ENCODE measurements at places on chromosomes 7 and 10.

- DNase-seq, result no peak
Observed at GRCh38 chr10:132544744-132545658, 7.4 kb downstream of the INPP5A start.

DNA sequence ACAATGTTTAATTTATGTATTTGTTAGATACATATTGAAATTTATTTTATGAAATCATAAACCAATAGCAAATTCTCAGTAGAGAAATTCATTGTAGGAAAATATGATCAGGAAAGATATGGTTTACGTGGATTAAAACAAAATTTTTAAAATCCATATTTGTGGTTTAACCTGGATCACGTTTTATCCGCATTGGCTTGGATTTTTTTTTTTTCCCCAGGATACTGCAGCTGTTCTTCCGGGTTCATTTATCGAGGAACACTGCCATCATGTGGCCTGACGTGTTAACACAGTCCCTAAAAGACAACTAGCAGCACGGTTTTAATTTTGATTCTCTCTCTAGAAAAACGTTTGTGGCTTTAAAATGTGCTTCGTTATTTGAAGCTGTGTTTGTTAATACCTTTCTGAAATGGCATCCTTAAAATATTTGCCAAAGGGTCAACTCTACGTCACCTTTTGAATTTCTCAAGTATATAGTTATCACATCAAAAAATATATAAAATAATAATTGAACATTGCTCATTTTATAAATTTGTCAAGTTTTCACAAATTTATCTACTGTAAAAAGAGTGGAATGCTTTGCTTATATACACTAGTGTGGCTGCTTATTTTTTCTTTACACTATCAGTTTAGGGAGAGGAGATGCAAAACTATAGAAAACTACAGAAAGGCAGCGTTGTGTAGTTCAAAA lies 8.7 kb upstream of the ASB4 start:
- DNase-seq, result peak; percentile 45

DNA sequence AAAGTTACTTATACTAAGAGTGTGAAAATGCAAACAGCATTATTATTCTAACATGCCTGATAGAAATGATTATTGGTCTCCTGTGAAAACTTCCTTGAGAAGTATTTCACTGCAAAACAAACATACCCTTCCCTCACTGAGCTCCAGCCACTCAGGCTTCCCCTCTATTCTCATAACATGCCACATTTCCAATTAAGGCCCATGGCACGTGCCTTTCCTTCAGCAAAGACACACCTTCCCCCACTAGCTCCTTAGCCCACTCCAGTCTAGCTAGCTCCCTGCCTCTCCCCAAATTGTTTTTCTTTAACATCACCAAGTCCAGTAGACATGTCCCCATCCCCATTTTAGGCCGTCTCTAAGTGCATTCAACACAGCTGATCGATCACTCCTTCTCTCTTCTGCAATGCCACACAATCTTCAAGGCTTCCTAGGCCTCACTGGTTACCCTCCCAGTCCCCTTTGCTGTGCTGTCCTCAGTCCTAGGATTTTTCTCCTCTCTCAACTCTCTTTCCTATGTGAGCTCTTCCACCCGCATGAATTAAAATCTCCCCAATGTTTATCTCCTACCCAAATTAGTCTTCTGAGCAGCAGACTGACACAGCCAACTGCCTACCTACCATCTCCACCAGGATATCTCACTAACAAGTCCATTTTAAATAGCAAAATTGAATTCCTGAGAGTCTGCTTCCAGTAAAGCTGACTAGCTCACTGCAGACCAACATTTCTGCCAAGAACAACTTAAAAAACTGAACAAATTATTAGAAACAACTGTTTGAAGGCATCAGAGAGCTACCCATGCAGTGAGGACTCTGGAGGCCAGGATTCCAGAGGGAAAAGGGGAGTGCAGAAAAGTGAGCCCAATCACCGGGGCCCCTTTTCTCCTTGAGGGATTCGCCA lies 11.9 kb downstream of the CYTH3 start:
- peak; percentile 29 for DNase-seq

GRCh38 chr7:19105546-19105945 lies 11.9 kb downstream of the TWIST1 start:
- DNase-seq, result no peak

- DNase-seq, result no peak
Observed at GRCh38 chr7:82507365-82507975, 63.9 kb upstream of the CACNA2D1 start.

DNA sequence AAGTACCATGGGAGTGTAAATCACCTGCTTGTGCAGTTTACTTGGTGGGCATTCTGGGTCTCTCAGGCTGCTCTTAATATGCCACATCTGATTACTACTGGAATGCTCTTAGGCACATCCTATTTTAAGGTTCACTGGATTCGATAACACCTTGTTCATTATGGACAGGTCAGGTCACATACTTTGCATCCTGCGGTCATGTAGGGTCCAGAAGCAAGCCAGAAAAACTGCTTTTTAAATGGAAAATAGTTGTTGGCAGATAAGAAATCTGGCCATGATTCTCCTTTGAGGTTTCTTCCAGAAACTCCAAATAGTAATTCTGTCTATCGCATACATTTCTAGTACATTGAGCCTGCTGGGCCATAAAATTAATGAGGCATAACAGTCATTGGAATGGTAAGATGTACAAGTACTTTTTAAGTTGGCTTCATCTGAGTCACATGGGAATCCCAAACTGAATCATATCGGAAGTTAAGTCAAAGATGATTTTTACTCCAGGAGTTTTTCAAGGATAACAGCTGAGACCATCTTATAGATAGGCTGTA lies 371.9 kb downstream of the LRRTM3 start:
- no peak for DNase-seq

All from heart right ventricle (tissue), 16 donors.